ENCODE measurements at places on chromosomes 2 and 18. TPM values are rescaled to one million over a fixed set of nuclear protein-coding genes. Genes with fewer than 3 reads are reported as not detected.

- no peak overlapping the region for H3K4me3 ChIP-seq
- no peaks in the 10 kb centered on the region for H3K4me1 ChIP-seq
- H3K27ac ChIP-seq = no peak overlapping the region
- H3K36me3 ChIP-seq = no peaks in the 10 kb centered on the region
These were observed 35.6 kb upstream of the PRLH start for GRCh38 chr2:237530472-237531433.

GRCh38 chr18:57816208-57816954 is 13.3 kb upstream of the ATP8B1 start:
- DNase-seq = no peak
- no peak overlapping the region for H3K4me3 ChIP-seq
- peaks cover 8% of the 10 kb centered on the region for H3K4me1 ChIP-seq
- H3K27ac ChIP-seq = peak overlapping the region; percentile 25

DNA sequence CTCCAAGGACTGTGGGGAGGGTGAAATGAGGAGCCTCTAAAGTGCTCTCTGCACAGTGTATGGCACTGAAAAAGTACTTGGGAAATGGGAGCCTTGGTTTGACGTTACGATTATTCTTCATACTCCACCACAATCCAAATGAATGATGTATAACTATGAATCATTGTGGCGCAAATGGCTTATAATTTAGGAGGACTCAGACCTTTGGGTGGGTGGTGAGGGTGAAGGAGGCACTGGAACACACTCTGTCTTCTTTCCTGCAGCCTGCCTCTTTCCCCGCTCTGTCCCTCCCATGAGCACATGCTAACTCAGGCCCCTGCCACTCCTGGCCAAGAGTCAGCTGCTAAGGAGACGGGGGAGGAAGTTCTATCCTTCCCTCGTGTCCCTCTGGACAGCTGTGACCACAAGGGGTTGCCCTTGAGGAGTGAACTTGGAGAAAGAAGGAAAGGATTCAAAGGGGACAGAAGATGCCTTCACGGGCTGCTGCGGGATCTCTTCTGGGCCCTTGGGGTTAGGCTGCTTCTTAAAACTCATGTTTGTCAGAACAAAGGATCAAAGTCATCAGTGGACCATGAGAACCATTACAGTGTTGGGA is 36.5 kb downstream of the POLR1A start:
- H3K4me1 ChIP-seq = no peaks in the 10 kb centered on the region
- H3K4me3 ChIP-seq = no peak overlapping the region
- H3K27me3 ChIP-seq = no peaks in the 10 kb centered on the region
- no peak for DNase-seq
- H3K27ac ChIP-seq = no peak overlapping the region

DNA sequence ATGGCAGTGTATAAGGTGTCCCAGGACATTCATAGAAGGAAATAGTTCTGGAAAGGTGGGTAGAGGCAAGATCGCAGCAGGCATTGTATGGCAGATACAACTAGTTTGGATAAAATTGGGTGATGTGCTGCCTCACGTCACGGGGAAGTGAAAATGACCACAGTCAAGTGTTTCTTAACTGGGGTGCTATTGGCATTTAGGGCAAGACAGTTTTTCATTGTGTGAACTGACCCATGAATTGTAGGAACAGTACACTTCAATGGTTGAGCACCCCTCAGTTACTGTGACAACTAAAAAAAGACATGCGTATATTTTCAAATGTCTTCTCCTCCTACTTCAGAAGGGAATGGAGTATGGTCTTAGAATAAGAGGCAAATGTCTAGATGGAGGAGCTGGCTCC is 22.3 kb upstream of the CYRIA start:
- DNase-seq = no peak
- no peak overlapping the region for H3K4me3 ChIP-seq
- H3K36me3 ChIP-seq = no peaks in the 10 kb centered on the region
- no peak overlapping the region for H3K27ac ChIP-seq
- H3K4me1 ChIP-seq = no peaks in the 10 kb centered on the region
- no peaks in the 10 kb centered on the region for H3K27me3 ChIP-seq

DNA sequence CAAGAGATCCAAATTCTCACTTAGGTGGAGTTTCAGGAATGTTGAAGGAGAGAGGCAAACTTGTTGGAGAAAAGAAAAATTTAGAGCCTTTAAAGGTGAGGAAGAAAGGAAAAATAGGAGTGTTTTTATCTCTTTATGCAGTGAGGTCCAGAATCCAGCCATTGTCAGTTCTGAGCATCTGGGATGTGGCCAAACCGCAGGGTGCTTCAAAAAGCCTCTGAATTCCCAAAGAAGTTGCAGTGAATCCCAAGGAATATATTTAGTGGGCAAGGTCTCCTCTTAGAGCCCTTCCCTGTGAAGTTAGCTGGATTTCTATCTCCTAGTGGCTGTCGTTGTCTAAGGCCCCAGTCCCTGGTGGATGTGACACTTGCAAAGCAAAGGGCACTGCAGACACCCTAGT is 51.2 kb downstream of the MTCL1 start:
- no peak overlapping the region for H3K4me3 ChIP-seq
- no peaks in the 10 kb centered on the region for H3K4me1 ChIP-seq
- no peaks in the 10 kb centered on the region for H3K36me3 ChIP-seq

ANKRD30B gene
- polyA plus RNA-seq = 0.07 TPM

NPAS2 gene
- polyA plus RNA-seq = 23.9 TPM
